ENCODE measurements at places on chromosomes 3 and 15.

GRCh38 chr3:50617096-50617791, at the start of gene MAPKAPK3:
MAPKAPK3 (plus strand) TSS chr3:50617151; CDS start chr3:50617566, 415 bp downstream.
- DNase-seq = peak; percentile 49

DNA sequence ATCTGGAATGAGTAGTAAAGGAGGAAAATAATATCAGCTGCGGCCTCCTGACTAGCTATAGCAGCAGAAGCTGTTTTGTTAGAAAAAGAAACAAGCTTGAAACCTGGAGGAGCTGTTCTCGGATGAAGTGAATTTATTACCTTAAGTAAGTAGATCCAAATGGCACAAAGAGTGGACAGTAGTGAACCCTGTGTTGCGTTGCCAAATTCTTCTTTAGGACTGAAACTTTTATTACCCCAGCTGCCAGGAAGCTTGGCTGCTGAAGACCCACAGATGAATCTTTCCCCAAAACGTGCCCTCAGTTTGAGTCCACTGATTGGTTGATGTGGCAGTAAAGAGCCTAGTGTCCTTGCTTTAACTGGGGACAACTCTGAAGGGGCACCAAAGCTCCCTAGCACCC, 366.8 kb upstream of the GBE1 start:
- DNase-seq = no peak

GRCh38 chr15:84822653-84823281, 5.6 kb downstream of the ALPK3 start:
- no peak for DNase-seq

- no peak for DNase-seq
Observed at GRCh38 chr15:63917588-63918316, 84.0 kb upstream of the HERC1 start.

DNA sequence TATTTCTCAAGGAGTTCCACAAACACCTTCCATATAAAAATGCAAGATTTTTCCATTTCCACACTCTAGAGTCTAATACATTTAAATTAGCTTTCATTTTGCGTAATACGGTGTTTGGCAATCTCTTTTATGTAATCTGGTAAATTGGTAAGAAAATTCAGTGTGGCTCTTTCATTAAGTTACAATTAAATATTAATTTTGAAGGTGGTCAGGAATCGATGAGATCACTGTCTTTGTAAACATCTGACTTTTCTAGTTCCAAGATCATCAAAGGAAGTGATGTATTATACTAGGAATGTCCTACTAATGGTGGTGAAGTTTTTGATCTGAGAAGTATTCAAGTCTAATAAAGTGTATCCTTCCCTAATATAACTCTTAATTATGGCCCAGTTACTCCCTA, 1.1 kb upstream of the UTS2B start:
- DNase-seq = no peak

DNA sequence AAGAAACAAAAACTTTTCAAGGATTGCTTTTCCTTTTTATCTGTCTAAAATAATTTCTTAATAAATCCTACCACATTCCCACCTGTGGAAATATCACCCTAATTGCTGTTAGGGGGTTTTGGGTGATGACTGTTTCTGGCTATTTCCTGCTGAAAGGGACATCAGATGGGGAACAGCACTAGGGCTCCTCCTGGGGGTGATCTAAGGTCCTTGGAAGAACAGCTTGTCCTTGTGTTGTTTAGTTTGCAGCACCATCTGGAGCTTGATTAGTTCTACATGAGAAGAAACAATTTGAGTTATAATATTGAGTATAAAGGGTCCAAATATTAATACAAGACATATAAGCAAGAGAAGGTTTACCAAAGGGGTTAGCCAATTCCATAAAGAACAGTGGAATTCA, 18.7 kb downstream of the OR5H15 start:
- no peak for DNase-seq

GRCh38 chr3:192825216-192825615, 92.4 kb downstream of the MB21D2 start:
- no peak for DNase-seq

DNA sequence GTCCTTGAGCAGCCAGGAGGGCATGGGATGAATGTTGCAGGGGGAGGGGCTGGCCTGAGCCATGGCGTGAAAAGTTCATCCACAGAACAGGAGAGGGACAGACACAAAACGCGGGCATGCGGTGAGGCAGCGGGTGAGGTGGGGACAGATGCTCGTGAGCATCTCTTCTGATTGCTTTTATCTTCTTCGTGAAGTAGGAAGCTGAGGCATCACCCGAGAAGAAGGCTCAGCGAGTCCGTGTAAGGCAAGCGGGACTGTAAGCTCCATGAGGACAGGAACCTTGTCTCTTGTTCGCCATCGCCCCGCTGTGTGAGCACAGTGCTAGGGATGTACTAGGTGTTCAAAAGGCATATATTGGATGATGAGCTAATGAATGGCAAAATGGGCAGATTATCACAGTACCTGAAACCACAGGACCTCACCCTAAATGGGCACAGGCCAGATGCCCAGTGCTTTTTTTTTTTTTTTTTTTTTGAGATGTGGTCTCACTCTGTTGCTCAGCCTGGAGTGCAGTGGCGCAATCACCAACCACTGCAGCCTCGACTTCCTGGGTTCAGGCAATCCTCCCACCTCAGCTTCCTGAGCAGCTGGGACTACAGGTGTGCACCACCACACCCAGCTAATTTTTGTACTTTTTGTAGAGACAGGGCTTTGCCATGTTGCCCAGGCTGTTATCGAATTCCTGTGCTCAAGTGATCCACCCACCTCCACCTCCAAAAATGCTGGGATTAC, 46.8 kb downstream of the CPN2 start:
- DNase-seq = no peak

DNA sequence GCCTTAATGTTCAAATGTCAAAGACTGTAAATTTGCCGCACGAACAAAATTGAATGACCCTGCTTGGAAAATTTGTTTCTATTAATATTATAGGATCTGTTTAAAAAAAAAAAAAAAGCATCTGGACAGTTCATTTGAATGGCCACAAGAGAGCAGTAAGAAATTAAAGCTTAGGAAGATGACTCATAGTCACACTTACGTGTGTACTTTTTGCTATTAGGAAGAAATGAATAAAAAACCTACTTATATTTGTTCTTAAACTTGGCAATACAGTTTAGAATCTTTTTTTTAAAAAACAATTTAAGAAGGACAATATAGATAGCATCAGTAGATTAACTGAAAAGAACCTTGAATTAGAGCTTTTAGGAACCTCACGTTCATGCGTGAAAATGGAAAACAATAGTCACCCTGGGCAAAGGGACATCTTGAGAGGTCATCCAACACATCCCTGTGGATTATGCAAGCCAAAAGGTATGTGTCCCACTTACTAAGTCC, 621.8 kb downstream of the MECOM start:
- DNase-seq = no peak

DNA sequence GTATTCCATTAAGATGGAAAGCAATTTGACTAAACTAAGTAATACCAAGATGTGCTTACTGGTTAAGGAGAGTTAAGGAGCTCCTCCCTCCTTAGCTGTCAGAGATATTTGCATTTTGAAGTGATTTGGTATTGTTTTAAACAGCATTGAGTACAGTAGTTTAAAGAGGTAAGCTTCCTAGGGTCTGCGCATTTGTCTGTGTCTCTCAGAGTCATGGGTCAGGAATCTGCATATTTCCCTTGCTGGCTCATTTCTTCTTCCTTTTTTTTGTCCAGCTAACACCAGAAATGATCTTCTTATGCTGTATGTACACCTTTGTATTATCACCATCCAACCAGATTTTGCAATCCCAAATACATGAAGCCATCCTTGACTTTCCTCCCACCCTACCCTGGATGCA, 163.0 kb upstream of the BFSP2 start:
- no peak for DNase-seq

GRCh38 chr3:170485696-170486095, 67.0 kb downstream of the CLDN11 start:
- no peak for DNase-seq

- no peak for DNase-seq
Observed at GRCh38 chr3:149391960-149392359, 14.5 kb upstream of the TM4SF1 start.

GRCh38 chr3:188468196-188468595, 314.2 kb downstream of the LPP start:
- no peak for DNase-seq

GRCh38 chr3:72229952-72230351, 445.0 kb upstream of the PROK2 start:
- no peak for DNase-seq

GRCh38 chr3:106957029-106957428, 420.2 kb upstream of the CCDC54 start:
- DNase-seq = no peak

DNA sequence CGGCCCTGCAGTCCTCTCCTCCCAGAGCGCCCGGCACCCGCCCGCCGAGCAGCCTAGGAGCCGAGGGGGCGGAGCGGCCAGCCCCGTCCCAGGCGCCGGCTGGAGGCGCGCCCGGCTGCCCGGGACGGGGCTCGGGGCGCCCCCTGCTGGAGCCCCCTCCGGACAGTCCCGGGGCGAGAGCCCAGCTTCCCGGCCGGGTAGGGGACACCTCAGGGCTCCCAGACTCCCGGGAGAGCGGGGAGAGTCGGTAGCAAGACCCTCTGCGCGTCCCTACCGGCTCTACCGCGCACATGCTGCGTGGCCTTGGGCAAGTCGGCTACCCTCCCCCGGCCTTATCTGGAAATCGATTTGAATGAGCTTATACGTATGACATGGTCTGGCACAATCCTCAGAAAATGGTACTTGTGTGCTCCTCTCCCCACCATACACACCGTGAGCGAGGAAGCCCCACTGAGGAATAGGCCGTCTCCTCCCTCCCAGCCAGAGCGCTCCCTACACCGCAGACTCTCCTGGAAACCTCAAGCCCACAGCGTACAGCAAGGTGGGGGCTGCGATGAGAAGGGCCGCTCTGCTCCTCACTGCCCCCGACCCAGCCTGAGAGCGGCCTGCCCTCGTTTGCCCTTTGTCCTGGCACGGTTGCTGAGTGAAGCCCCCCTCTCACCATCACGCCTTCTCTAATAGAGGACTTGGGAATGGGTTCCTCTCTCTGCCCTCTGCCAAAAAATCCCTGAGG, at the start of gene DAPK2:
Gene DAPK2, minus strand, starts transcription at position 65 of the 733 bp plus-strand sequence. CDS start 6,224 bp downstream, outside the sequence.
- DNase-seq = peak; percentile 79

DNA sequence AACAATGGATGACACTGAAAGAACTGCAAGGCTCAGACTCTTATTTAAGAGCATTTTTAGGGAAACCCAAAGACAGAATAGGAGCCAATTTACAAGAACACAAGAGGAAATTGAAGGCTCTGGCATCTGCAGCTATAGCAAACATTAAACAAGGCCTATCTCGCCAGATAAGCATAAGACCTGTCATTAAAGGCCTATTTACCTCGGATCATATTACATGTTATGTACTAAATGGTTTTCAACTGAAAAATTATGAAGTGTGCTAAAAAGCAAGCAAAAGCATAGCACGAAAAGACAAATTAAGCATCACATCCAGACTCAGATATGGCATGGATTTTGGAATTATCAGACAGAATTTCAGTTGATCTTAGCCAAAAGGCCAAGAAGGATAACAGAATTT, 617.1 kb downstream of the SQOR start:
- no peak for DNase-seq

- DNase-seq = peak; percentile 73
Observed at GRCh38 chr15:66702035-66702786, at the start of gene SMAD6. SMAD6 (plus strand) TSS chr15:66702236; CDS start chr15:66703259, 1,023 bp downstream.

DNA sequence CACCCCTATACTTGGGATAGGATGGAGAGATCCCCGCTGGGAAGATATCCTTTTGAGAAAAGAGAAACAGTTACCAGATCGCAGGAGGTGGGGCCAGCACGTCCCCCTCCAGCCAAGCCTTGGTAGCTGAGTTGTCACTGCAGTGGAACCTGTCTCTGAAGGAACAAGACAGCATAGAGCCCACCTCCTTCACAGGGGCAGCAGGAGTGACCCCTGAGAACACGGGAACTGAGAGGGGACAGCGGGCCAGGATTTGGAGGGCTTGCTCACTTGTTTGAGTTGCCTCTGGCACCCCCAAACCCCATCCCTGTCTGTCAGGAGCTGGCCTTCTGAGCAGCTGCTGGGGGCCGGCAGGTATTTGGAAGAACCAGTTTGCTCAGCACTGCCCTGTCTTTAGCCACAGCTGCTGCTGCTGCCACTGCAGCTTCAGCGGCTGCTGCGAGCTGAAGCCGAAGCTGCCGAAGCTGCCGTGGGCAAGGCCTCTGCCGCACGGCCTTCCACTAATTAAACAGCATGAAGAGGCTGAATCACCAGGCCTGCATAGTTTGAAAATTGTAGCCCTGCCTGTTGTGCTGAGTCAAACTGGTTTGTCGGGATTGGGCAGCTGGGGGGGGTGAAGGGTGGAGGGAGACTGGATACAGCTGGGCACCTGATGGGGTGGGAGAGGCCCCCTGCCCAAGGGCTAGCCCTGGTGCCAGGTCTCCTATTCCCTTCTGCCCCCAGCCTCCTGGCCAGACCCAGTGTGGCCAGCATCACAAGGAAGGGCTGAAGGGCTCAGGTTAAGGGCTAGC, 4.0 kb downstream of the EPHB3 start:
- DNase-seq = no peak

DNA sequence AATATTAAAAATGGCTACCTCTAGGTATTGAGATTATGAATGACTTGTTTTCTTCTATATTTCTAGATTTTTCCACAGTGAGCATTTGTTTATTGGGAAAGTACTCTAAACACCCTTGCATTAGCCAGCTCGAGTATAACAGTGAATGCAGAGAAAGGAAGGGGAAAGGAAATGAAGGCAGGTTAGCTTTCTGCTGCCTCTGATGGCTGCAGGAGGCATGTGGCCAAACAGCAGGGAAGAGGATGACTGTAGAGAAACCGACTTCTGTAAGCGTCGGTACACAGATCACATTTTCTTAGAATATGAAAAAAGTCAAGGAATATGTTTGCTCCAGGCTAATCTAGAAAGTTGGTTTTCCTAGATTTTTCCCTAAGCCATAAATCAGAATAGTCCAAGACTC, 19.8 kb downstream of the GNB5 start:
- DNase-seq = peak; percentile 42

- no peak for DNase-seq
Observed at GRCh38 chr3:106619-107018, 89.9 kb upstream of the CHL1 start.
